Activated CD8-positive, alpha-beta memory T cell treated with anti-CD3 and anti-CD28 coated beads for 24 hours (primary cell): ENCODE measurements at places on chromosomes 4 and X.
A peak's percentile ranks its signal among the peaks of the same experiment; 100 is the strongest.

DNA sequence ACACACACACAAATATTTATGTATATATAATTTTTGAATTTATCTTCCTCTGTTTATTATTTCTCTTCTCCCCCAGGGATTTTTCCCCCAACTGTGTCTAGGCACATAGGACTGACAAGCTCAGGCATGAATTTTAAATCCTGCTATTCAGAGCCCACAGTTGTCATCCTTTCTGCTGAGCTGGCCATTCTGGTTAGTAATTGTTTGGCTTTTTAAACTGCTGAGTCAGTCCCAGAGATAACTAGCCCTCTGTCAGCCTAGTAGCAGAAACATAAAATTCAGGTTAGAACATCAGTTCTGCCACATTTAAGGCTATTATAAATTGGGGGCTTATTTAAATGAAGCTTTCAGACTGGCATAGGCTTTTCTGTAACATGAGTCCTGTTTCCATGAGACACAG lies 151.7 kb upstream of the MAOA start:
- DNase-seq = no peak

DNA sequence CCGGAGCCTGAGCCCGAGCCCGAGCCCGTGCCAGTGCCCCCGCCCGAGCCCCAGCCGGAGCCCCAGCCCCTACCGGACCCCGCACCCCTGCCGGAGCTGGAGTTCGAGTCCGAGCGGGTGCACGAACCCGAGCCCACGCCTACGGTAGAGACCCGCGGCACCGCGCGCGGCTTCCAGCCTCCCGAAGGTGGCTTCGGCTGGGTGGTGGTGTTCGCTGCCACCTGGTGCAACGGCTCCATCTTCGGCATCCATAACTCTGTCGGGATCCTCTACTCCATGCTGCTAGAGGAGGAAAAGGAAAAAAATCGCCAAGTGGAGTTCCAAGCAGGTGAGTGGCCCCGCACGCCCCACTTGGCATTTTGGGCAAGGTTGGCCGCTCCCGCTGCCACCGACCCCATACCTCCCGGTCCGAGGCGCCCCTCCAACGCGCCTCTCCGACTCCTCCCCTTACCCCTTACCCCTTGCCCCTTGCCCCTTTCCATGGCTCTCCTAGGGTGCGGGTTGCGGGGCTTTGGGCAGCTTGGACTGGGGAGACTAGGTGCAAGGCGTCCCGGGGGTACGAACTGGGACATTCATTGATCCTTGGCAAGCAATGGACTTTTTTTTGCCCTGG lies 553 bp downstream of the SLC16A2 start:
- peak; percentile 59 for DNase-seq

DNA sequence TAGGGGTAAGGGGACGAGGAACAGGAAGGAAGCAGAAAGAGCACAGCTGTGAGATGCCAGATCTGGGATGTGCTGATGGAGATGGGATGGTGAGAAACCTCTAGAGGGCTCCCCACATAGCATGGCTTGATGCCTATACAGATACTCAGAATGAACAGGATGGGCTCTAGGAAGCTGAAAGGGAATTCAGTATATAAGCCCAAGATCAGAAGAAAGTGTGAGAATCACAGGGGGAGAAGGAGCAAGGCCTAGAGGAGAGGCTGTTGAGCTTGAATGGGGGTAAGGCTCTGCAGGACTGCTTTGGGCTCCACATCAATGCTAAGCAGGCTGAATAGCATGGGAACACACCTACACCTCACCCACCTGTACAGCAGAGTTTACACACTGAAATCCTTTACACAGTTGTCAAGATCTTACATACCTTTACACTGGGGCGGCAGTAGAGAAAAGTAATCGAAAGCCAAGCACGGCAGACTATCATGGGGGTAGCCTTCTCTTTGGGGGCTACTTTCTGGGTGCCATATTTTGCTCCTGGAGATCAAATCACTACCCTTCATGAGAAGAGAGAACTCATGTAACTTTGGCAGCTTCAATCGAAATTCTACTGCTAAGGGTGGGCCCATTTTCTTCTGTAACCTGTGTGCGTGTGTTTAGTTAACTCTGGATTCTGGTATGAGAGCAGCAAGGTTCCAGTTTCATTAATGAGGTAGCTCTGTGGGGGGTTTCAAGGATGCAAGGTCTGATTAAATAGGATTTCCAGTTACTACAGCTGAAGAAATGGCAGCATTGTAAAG lies 30.6 kb downstream of the HOPX start:
- no peak for DNase-seq

DNA sequence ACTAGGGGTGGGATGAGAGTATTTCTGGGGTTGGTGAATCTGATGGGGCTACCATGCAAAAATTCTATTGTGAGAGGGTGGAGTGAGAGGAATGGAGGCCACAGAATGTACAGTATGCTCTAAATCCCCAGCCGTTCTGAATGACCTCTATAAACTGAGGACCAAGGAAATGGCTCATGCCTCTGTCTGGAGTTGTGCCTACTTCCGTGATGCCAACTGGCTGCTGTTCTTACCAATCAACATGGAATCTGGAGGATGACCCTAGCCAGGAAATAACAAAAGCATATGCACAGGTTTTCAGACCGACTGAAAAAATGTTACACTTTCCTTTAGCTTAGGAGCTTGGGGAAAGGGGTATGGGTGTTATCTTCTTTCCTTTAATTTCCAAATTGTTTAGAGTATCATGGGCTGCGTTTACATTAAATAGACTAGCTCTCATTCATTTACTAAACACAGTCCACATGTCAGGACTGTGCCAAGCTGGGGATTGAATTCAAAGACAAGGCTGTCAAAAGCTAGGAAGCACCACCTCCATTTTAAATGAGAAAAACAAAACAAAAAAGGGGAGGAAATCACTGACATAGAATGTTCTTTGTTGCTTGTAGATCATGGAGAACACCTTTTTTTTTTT lies 20.2 kb upstream of the CCKAR start:
- DNase-seq = no peak

DNA sequence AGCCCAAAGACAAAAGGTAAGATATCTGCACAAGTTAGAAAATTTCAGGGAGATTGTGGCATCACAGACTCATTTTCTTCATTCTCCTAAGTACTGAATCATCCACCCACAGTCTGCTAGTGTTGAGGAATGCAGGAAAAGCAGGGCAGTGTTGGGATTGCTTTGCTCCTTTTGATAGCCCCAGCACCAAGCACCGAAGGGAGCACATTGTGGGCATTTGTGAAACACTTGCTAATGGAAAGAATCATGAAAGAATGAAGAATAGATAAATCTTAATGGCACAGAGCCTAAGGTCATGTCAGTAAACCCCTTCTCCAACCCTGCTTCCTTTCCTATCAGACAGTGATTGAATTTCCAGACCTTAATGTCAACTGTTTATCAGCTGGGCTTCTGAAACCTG lies 103.1 kb upstream of the GPRIN3 start:
- no peak for DNase-seq

DNA sequence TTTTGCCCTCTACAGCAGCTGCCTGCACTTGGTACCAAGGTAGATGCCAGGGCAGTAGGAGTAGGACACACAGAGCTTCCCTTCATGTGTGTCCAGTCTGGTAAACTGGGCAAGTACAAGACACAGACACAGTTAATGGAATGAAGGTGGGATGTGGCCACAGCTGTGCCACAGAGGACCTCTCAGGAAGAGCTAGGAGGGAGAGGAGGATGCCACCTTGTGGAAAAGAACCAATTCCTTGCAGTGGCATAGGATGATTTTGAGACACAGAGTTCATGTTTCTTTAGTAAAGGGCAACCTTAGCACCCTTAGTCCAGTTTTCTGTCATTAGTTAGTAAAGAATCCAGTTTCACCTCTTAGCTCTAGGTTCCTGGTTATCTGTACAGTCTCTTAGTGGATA lies 36.3 kb upstream of the TBC1D14 start:
- no peak for DNase-seq

DNA sequence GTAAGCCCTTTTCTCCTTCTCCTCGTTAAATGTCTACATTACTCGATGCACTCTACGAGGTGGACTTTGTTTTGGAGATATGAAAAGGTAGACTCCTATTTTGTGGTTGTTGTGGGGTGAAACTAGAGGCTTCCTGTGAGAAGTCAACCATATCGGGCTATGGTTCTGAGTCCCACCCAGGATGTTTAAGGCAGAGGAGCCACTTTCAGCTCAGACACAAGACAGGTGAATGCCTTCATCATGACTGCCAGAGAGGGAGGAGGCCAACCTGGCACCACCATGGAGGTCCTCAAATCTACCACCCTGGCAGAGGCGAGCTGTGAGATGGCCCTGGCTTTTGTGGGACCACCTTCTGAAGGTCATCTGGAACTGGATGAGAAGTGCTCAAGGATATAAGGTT lies 154.4 kb upstream of the KLF3 start:
- no peak for DNase-seq

- DNase-seq = no peak
These were observed 126.0 kb downstream of the GLRA3 start for GRCh38 chr4:174702979-174703478.

DNA sequence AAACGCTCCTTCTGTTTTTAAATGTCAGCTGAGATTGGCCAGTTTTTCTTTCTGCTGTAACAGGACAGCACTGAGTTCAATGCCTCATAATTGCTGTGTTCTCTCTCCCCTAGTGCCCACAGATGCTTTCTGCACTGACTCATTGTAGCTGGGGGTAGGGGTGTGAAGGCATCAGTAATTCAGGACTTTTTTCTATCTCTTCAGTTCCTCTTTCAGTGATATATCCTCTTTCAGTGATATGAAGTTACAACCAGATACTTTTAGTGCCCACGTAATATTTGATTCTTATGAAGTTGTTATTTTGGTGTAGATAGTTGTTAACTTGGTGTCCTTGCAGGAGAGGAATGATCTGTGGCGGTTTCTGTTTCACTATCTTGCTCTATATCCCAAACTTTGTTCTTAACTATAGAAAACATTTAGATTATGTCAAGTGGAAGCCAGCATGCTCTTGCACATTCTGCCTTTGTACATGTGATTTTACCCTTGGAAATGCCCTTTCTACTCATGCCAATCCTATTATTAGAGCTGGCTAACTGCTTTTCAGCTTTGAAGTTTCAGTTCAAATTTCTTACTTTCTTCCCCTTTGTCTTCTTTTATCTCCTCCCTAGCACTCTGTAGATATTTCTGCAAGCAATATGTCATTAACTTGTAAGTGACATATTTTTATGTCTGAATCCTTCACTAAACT lies 1258.4 kb downstream of the FAM133A start:
- no peak for DNase-seq

- DNase-seq = no peak
These were observed 3.3 kb downstream of the SLC25A6 start for GRCh38 chrX:1388651-1389050.

GRCh38 chrX:24372021-24372763 lies 11.8 kb downstream of the SUPT20HL1 start:
- no peak for DNase-seq

- no peak for DNase-seq
These were observed 13.0 kb upstream of the MCF2 start for GRCh38 chrX:139720979-139721378.

GRCh38 chr4:54041100-54041499 lies 23.3 kb downstream of the CHIC2 start:
- no peak for DNase-seq

- peak; percentile 32 for DNase-seq
These were observed 56.6 kb upstream of the MXD4 start for GRCh38 chr4:2318476-2318875.

DNA sequence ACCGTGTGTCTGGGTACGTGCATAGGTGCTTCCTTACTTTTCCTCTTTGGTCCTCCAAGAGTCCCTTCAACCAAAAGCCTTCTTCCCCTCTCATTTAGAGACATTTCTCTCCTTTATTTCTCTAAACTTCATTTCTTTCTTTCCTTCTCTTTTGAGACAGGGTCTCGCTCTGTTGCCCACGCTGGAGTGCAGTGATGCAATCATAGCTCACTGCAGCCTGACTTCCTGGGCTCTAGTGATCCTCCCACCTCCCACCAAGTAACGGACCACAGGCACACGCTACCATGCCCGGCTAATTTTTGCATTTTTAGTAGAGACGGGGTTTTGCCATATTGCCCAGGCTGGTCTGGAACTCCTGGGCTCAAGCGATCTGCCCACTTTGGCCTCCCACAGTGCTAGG lies 42.2 kb downstream of the ACOX3 start:
- DNase-seq = no peak

GRCh38 chr4:152968806-152969394 lies 32.8 kb downstream of the FHDC1 start:
- DNase-seq = no peak

DNA sequence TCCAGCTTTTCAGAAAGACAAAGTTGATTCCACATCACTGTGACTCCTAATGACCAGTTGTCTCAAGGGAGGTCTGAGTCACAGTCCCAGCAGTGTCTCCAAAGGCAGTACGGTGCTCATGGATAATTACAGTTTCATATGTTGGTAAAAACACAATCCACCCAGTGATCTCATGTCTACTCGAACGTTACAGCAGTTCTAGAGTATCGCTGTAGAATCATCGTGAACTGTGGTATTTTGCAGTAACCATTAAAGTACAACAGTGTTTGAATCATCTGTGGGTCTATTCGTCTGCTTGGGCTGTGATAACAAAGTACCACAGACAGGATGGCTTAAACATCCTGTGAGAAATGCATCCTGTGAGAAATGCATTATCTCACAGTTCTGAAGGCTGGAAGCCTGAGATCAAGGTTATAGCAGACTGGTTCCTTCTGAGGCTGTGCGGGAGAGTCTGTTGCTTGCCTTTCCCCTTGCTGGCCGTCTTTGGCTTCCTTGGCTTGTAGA lies 121.1 kb upstream of the SORBS2 start:
- no peak for DNase-seq

DNA sequence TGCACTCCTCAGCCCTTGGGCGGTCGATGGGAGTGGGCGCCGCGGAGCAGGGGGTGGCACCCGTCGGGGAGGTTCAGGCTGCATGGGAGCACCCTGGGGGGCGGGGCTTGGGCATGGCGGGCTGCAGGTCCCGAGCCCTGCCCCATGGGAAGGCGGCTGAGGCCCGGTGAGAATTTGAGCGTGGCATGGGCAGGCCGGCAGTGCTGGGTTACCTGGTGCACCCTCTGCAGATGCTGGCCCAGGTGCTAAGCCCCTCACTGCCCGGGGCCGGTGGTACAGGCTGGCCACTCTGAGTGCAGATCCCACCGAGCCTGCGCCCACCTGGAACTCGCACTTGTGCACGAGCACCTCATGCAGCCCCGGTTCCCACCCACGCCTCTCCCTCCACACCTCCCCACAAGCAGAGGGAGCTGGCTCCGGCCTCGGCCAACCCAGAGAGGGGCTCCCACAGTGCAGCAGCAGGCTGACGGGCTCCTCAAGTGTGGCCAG lies 556.3 kb downstream of the GALNTL6 start:
- no peak for DNase-seq

DNA sequence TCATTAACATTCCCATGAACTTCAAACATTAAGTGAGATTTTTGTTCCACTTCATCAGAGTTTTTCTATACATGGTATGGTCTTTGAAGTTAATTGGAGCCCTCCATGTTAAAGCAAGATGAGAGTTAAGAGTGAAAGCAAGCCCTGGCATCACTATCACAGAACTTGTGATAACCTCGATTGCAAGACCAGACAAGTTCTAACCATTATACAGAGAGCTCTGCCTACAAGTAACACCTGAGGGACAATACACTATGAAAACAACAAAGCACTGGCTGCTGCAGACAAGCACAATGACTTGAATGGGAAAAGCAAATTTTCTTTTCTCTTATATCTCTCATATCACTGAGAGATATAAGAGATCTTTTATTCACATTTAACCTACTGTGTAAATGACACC lies 126.6 kb upstream of the GYPA start:
- DNase-seq = no peak

GRCh38 chrX:129585691-129586090 lies 45.6 kb downstream of the OCRL start:
- DNase-seq = no peak
